Stimulated activated CD8-positive, alpha-beta memory T cell treated with anti-CD3 and anti-CD28 coated beads, Interleukin-2, amount 100 ng/mL, for 1 hour (primary cell): ENCODE measurements at places on chromosomes 1 and 21.

GRCh38 chr1:243409284-243409683, 153.4 kb downstream of the SDCCAG8 start:
- DNase-seq: no peak

- DNase-seq: no peak
These were observed 62.6 kb downstream of the STYXL2 start for GRCh38 chr1:167156466-167156865.

DNA sequence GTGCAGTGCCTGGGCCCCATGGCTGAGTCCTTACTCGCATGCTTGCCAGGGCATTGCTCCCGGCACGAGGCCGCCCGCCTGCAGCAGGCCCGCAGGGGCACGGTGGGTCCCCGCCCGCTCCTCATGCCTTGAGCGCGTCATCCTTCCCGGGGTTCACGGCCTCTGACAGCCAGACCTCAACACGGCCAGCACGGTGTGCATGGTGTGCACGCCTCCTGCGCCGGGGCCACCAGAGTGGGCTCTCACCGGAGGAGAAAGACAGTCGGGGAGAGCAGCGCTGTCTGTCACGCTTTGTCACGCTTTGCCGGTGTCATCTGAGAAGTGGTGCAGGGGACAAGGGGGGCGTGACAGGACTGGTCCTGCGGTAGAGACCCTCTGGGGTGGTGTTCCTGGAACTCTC, 11.9 kb upstream of the COL18A1 start:
- no peak for DNase-seq

- DNase-seq: no peak
These were observed 4.3 kb downstream of the TCHH start for GRCh38 chr1:152110860-152111514.

GRCh38 chr1:121587777-121588176, 403.0 kb downstream of the SRGAP2C start:
- no peak for DNase-seq

DNA sequence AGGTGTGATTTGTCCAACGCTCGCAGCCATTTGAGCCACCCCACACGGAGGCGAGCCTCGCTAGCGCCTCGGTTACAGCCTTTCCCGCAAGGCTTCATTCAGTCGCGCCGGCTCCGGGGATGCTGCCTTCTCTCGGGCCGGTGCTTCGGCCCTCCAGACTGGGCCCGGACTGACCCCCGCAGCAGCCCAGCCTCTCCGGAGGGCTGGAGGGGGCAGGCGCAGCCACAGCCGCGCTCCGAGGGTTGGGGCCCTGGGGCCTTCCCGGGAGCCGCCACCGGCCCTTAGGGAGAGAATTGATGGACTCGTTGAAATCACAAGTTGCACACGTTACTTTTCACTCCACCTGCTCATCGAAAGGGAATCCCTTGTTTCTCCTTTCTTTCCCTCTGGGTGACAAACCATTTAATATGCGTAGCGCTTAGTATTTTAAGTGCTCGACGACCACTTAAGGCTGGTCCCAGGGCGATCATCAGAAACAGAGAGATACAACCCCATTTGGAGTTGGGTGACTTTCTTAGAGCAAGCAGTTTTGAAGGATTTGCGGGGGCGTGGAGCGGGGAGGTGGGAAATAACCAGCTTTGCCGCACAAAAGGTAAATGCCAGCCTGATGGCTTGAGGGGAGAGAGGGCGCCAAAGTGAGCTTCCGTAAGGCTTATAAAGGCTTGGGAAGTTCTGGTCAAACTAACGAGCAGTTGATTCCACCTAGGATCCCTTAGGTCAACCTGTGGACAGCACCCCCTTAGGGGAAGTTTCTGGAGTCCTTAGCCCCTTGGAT, 24.6 kb upstream of the ENAH start:
- DNase-seq: no peak

- DNase-seq: no peak
These were observed 191.7 kb upstream of the ARHGEF16 start for GRCh38 chr1:3262681-3263286.

- no peak for DNase-seq
These were observed 93.0 kb downstream of the DYRK1A start for GRCh38 chr21:37459575-37459974.
